CD4-positive, alpha-beta T cell treated with Interleukin-2 at 100 ng/mL for 4 hours (primary cell): ENCODE measurements at places on chromosomes 6 and 20.

DNA sequence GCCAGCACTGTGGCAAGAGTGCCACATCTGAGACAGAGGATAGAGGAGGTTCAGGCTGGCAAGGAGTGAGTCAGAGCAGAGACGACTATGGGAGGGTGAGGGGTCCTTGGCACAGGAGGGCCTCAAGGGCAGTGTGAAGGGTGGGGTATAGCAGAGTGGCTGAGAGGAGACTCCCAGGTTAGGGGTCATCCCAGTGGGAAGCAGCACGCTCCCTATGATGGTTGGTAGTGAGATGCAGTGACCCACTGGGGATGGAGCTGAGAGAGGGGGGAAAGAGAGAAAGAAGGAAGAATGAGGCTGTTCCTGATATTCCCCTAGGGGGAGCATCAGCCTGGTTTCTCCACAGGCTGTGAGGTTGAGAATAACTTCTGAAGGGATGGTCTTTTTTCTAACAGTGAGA, 97.3 kb downstream of the INSM1 start:
- no peak for DNase-seq

GRCh38 chr20:11813106-11813890, 104.4 kb upstream of the BTBD3 start:
- DNase-seq = no peak

- no peak for DNase-seq
Observed at GRCh38 chr20:38965264-38965663, 3.1 kb downstream of the DHX35 start.

- no peak for DNase-seq
Observed at GRCh38 chr6:157537556-157537955, 156.6 kb downstream of the ZDHHC14 start.

DNA sequence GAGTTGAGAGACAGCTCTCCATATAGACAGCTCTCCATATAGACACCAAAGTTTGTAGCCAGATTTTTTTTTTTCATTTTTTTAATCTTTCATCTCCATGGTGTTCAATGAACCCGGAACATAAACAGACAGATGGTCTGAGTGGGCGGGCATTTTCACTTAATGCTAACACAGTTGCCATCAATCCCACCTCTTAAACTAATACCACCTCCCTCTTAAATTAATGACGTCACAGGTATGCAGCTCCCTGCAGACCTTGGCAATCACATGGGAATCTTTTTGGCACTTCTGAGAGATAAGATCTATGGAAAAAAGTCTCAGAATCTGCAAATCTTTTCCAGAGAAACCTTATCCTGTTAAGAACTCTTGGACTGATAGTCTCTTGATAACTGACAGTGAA, 43.2 kb downstream of the PFDN4 start:
- DNase-seq = no peak

- DNase-seq = no peak
Observed at GRCh38 chr20:38135651-38136420, 29.2 kb downstream of the TGM2 start.

DNA sequence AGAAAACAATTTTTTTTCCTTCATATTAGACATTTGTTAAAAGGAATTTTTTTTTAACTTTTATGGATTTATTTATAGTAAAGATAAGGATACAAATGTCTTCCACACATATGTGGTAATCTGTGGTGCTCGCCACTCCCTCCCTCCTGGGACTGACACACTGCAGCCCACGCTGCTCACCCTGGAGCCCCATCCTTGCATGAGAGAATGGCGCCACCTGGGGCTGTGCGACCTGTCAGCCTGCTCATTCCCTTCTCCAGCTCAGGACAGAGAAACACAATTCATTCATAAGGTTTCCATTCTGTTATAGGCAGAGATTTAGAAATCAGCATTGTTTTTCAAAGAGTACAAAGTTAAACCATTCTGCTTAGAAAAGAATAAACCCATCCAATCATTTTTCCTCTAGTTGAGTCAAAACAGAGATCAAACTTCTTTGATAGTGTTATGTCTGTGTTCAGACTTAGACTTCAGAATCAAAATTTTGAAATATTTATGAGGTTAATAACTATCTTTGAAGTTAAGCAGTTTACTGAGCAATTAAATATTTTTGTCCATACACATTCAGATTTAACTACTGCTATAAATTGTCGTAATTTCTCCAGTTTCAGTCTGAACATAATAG, 42.8 kb upstream of the DYNLRB1 start:
- DNase-seq = peak; percentile 13

GRCh38 chr6:95285881-95286280, 291.5 kb upstream of the MANEA start:
- DNase-seq = no peak

GRCh38 chr20:5569021-5569420, 181.2 kb upstream of the SHLD1 start:
- peak; percentile 72 for DNase-seq

DNA sequence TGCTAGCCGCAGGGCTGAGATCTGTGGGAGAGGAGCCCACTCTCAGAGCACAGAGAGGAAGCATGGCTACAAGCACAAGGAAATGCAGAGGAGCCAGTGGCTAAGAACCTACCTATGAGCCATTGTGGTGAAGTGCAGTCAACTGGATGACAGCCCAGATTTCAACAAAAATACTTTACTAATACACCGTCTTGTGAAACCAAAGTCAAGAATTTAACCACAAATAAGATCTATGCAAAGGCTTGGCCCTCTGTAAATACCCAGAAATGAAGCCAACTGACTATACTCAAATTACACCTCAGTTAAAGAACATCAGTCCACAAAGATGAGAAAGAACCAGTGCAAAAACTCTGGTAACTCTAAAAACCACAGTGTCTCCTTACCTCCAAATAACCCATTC, 40.1 kb upstream of the PTCHD4 start:
- no peak for DNase-seq

DNA sequence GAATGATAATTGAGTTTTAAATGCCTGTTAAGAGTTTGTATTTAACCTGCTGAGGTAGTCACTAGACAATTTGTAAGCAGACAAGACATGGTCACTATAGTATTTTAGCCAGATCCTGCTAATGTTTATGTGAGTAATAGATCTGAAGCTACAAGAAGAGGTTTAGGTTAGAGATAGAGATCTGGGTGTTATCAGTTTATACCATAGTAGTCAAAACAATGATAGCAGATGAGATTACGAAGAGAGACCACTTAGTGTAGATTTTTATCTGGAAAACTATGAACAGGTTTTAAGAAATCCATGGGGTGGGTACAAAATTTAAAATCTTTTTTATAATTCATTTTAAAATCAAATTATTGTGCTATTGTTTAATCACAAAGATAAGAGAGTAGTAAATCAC, 47.5 kb downstream of the PHIP start:
- DNase-seq = no peak

DNA sequence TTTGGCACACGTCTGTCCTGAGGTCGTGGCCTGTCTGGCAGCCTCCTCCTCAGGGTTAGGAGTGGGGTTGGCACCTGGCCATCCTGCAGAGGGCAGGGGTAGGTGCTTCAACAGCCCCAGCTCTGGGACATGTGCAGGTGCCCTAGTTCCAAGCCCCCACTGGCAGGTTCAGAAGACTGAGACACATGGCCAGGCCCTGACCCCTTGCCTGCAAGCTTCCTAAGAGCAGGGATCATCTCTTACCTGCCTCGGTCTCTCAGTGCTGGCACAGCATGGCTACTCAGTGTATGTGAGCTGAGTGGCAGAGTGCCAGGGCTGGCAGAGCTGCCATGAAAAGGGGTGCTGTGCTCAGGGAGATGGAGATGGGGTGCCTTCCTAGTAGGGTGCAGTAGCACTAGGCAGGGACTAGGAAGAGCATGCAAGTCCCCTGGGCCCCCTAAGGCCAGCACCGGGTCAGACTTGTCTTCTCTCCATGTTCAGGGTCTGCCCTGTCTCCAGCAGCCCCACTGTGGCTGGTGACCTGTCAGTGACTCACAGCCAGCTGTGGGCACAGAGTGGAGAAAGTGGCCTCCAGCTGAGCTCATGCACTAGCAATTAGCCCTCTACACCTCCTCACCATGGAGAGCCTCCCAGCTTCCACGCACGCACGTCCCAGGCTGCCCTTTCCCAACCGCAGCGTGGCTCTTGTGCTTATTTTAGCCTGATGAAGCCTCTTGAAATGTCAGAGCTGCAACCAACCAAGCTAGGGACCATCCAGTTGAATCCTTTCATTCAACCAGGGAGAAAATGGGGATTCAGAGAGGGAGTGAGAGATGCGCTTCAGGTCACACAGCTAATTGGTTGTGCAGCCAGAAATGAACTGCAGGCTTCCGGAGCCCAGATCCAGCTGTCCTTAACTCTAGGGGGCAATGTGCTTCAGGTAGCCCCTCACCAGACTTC, 116.6 kb downstream of the MRPL14 start:
- no peak for DNase-seq

DNA sequence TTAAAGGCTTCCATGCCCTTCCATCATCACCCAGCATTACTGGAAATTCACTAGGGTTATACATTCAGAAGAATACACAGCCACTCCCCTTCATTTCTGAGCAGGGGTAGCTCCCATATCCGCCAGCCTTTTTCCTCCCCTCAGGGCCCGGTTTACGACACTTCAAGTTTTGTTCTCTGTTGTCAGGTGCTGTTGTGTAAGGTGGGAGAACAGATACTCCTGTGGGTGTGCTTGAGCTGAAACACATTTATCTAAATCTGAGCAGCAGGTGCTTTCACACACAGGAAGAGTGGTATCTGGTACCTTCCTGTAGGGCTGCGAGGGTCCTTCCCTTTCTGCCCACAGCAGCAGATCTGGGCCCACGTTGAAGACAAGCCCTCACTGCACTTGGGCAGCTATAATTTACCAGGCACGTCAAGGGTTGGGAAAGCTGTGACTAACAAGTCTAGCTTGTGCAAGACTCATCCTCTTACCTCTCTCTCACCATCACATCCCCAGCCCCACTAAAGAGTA, 215.8 kb upstream of the RREB1 start:
- DNase-seq = no peak

DNA sequence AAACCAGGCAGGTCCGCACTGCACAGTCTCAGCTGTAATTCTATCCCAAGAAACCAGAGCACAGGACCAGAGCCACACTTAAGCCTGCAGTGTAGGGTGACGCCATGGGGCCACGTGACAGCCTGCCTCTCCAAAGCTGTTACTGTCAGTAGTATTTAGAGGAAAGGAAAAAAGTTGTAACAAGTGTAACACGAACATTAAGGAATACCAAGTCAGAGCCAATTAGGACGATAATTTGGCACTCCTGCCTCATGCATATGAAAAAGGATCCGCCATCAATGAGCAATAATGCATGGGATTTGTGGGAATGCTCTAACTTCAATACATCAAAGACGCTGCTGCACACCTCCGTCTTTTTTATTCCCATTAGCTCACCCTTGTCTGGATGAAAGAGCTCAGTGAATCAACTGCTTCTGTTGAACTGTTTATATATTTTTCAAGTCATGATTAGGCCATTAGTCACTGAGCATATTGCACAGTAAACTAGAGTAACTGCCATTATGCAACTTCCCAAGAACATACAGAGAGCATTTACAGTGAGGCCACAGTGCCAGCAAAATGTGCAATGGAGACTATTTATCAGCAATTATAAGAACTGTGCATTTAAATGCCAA, 79.9 kb downstream of the ATXN1 start:
- no peak for DNase-seq

DNA sequence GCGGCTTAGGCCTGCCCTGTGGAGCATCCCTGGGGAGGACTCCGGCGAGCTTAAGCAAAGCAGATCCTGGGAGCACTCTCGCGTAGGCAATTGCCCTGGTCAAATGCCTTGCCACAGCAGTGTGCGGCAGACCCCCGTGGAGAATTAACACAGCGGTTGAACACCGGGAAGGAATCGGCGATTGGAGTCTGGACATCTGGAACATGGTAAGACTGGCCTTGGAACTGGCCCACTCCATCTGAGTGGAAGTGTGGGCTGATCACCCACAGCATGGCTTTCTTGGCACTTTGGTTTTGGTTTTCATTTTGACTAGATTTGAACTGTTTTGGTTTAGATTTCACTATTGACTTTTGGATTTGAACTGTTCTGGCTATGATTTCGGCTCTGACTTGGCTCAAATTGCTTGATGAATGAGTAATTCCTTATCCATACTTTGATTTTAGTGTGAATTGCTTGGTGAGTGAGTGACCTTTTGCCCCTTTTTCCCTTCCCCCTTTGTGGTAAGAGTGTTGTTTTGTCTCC, 300.7 kb downstream of the RNGTT start:
- DNase-seq = no peak

DNA sequence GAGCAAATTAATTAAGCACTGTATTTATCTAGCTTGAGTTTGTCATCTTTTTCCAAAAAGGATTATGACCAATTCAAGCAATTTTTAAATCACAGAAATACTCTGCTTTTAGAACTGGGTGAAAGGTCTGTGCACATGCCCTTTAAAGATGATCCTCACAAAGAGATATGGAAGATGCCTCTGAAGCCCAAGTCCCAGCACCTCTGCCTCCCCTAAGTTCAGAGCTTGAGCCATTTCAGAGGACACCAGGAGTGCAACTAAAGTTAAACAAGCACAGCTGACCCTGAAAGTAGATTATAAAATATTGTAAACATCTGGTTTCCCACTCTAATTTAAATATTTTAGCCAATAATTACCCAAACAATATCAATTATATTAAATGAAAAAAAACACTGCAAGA, 139.5 kb upstream of the BEND6 start:
- DNase-seq = no peak

GRCh38 chr6:12844284-12845223, 128.0 kb downstream of the PHACTR1 start:
- no peak for DNase-seq

- DNase-seq = no peak
Observed at GRCh38 chr20:2749951-2750490, 50.4 kb downstream of the CPXM1 start.

GRCh38 chr6:88775866-88776571, 187.4 kb downstream of the RNGTT start:
- no peak for DNase-seq

- no peak for DNase-seq
Observed at GRCh38 chr6:5786969-5787720, 219.6 kb downstream of the NRN1 start.

GRCh38 chr6:83371423-83371822, 59.4 kb downstream of the ME1 start:
- DNase-seq = no peak

- DNase-seq = no peak
Observed at GRCh38 chr6:88763160-88763559, 200.3 kb downstream of the RNGTT start.
